Kidney capillary endothelial cell (primary cell): ENCODE measurements at places on chromosomes 12 and 14.
A peak's percentile ranks its signal among the peaks of the same experiment; 100 is the strongest.

DNA sequence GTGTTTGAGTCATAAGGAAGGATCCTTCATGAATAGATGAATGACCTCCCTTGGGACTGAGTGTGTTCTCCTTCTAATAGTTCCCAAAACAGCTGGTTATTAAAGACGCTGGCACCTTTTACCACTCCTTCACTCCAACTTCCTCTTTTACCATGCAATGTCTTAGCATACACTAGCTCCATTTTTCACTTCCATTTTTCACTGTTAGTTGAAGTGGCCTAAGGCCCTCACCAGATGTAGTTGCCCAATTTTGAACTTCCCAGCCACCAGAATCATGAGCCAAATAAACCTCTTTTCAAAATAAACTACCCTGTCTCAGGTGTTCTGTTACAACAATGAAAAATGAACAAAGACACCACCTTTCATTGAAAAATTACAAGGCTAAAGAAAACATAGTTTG lies 64.7 kb downstream of the GPR65 start:
- DNase-seq, result no peak

DNA sequence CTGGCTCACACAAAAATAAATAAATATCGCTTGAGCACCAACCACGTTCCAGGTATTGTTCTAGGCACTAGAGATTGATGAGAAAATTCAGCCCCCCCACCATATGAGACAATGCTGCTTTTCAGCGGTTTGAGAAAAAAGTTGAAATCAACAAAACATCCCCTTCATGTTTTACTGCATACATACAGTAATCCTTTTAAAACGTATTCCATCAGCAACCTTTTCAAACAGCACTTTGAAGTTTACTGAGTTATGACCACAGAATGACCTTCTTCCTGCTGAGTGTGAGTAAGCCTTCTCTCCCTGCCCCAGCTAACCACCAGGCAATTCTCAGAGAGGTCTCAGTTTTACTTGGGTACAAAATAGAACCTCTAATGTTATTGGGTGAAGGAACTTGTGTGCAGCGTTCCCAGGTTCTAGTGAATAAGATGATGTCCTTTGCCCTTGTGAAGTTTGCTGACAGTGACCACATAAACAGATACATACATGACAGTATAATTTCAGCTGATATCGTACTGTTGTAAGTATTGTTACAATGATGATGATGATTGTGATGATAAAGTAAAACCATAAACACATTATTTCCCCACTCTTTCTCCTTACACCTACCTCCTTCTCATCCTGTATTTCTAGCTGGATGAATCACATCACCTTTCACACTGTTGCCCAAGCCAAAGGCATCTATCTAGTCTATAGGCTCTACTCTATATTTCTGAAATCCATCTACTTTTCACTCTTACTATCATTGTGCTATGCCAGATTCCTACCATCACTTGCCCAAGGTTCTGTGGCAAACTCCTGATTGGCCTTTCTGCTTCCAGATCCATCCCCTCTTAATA lies 124.4 kb upstream of the KRR1 start:
- peak; percentile 69 for DNase-seq

GRCh38 chr14:31003284-31003683 lies 22.2 kb upstream of the AP4S1 start:
- DNase-seq, result no peak

GRCh38 chr12:11559626-11560340 lies 89.7 kb upstream of the ETV6 start:
- no peak for DNase-seq

DNA sequence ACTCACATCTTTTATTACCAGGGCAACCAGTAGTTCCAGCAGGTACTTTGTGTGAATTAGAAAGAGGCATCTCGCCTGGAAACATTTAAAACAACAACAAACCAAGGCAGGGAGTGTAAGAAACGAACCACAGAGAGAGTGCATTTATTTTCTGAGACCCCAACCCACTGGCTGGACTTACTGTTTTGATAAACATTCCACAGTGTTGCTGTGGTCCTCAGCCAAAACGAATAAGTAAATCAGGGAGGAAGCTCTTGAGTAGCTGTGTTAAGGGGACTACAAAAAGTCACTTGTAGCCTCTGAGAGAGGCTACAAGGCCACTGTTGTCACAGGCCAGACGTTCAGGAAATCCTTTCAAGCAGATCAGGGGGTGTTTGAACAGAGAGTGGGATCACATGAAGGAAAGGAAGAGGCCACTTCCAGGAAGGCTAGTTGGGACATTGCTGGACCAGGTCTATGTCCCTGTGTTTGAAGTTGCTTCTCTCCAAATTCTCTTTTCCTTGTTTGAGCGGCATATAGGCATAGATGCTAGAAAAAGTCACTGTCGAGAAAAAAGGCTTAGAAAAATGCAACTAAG lies 33.8 kb downstream of the DMAC2L start:
- DNase-seq, result no peak

DNA sequence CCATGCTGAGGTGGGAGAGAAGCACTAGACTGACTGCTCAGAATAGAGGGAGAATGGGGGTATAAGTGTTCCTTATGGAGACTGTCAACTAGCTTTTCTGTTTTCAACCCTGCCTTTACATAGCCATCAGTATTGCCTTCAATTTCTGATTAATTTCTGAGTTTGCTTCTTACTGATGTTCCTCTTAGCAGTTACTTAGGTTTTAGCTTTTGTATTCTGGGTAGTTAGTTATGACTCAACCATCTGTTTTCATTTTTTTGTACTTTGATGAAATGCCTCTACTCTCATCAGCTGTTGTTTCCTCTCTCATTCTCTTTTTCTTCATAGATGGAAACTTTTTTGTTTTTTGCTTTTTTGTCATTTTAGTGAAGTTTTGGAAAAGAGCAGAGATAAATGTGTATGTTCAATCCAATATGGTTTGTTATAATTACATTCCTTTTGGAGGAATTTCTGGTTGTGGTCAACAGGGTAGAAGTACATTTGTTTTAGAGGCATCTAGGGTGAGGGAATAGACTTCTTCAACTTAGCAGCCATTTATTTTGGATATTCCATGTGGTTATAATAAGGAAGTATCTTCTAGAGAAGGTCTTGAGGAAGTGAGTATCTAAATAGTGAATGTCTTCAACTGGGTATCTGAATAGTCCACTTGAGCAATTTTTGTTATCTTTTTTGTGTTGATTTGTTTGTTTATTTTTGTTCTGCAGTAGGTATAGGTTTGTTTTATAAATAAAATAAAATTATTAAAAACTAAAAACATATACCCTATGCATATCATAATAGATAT lies 29.6 kb downstream of the PMCH start:
- no peak for DNase-seq

DNA sequence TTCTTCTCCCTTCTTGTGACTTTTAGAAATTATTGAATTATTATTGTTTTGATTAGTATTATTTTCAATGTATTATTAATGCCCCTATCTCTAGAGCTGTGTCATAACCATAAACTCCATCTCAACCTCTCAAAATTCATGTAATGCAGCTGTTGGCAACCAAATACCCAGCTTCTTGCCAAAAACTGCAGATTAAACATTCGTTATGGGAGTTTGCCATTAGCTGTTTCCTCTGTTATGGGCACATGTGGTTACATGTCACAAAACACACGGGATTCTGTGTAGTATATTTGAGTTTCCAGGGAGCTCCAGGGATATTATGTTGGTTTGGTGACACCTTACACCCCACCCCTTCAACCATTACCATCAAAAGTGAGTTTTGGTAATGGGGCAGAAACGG lies 2.8 kb upstream of the ALX1 start:
- no peak for DNase-seq

GRCh38 chr12:31362115-31362758 lies 36.3 kb upstream of the SINHCAF start:
- DNase-seq, result no peak

DNA sequence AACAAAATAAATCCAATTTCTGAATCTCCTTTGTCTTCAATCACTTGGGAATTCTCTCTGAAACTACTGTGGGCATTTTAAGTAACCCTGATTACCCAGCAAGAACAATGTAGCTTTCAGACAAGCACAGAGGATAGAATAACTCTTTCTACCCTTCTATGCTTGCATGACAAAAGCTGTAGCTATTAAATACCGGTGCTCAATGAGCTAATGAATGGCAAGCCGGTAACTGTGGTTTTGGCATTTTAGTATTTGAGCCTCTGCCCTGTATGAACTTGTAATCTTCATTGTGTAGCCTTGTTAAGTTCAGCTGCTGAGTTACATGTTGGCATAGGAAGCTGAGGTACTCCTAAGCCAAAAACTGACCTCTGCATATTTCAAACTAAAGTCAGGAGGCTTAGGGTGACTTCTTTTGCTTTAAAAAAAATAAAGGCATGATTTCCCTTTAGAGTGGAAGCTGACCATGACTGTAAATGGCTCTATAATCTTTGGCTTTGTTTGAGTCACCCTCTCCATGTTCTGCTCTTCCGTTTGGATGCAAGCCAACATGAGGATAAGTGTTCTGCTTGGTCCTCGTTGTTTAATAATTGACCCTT lies 171.0 kb upstream of the HIF1A start:
- peak; percentile 96 for DNase-seq

- no peak for DNase-seq
These were observed 78.7 kb downstream of the TSPAN9 start for GRCh38 chr12:3155702-3156370.

- DNase-seq, result no peak
These were observed 30.7 kb upstream of the BCL7A start for GRCh38 chr12:121990692-121991603.

- DNase-seq, result no peak
These were observed 6.8 kb downstream of the FAM161B start for GRCh38 chr14:73943083-73943482.

- peak; percentile 57 for DNase-seq
These were observed 452.7 kb upstream of the PDE3A start for GRCh38 chr12:19915392-19916195.
